ENCODE measurements at places on chromosomes 11 and 22.

DNA sequence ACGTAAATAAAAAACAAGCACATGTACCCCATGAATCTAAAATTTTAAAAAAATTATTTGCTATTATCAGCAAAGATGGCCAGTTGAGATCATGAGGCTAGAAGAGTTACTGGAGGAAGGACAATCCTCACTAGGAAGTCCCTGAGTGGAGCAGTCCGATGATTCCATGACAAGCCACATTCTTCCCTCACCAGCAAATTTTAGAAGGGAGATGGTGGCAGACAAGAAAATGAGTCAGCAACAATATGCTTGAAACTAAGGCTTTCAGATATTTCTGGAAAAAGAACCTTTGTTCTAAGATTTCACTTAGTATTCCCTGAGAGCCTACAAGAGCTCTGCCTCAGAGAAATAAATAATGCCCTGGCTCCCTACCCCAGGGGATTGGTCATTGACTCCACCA, 34.9 kb downstream of the P4HA3 start:
- DNase-seq: no peak

GRCh38 chr11:98277251-98277912, 743.4 kb upstream of the CNTN5 start:
- no peak for DNase-seq

DNA sequence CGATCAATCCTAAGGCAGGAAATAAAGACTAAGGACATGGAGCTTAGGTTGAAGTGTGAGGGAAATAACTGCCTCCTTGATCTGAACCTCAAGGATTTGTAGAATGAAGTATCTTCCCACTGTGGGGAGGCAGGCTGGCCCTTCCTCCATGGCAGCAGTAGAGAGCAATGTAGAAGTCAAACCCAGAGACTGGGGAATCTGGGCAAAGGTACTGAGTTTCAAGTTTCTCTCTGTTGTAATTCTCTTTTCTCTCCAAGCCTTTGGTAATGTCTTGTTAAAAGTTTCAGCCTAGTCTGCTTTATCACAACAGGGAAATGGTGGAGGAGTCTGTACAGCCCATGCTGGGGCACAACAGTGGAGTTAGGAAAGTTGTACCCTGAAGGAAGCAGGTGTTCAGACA, 49.5 kb downstream of the ADM start:
- no peak for DNase-seq

GRCh38 chr11:6864438-6864837, 1.6 kb downstream of the OR10A2 start:
- no peak for DNase-seq

DNA sequence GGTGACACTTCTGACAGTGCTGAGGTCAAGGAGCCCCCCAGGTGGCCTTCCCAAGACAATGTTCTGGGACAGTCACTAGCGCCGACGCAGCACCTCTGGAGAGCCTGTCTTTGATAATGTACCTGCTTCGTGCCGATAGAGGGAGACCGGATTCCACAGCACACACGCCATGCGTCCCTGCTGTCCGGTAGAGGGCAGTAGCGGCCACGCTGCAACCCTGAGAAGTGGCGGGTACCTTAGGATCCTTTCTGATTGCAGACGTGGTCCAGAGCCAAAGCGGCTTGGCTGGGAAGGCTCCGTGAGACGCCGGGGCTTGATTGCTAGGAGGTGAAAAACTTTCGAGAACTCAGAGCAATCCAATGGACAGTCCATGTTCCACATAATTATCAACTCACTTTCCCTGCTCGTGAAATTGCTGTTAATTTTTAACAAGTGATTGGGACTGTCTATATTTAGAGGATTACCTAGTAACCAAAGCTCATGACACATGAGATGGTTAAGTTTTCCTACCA, 11.4 kb upstream of the BARX2 start:
- peak; percentile 87 for DNase-seq

DNA sequence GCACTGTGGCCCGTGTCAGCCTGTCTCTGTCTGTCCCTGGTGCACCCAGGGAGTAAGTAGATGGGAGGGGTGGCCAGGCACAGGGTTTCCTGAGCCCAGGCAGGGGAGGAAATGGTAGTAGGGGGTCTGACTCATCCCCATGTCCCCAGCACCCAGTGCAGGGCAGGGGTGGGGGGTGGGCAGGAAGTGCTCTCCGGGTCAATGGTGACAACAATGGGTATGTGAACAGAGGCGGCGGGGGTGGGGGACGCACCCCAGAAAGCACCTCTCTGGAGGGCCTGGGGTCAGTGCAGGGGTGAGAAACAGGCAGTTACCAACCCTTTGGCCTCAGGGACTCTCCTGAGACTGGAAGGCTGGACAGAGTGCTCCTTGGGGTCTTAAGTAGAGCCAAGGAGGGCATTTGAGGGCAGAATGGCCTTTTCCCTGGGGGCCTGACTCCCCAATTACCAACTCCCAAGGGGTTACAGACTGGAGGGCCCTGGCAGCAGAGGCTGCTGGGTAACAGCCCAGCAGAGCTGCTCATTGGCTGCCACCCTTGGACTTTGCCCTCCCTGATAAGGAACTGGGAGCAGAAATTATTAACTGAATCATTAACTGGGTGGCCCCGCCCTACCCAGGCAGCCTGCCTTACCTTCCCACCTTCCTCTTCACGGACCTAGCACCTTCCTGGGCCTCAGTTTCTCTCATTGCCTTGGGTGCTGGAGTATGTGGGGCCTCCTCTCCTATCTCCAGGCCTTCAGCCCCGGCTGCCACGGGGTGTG, 4.2 kb downstream of the MYRF start:
- DNase-seq: peak; percentile 58

DNA sequence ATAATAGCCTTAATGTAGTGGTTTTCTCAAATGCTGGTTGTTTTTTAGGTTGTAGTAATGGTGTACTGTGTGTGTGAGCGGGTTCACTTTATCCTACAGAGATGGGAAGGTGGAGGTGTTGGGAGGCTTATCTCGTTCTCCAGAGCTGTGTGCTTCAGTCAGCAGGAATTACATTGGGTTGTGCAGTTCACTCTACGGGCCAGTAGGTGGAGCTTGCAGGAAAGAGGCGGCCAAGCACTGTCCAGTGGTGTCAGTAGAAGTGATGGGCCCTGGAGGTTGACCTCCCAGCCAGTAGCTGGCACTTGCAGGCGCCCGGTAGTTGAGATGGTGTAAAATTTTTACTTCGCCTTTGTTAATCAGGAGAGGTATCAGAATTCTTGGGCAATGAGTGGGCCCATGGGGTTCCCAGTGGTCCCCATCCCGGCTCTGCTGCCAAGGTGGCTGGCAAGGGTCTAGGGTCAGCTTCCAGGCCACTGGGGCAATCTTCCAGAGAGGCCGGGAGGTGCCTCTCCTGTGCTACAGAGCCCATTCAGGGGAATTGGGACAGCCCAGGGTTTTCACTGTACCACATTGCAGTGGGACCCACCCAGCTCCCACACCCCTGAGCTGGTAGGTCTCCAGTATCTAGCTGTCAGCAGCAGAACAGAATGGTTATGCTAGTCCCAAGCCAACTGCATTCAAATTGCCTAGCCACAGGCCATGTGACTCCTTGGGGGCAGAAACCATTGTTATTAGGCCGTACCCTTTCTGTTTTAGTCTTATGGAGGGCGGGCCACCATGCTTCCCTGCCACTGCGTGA, 43.9 kb downstream of the BIRC2 start:
- peak; percentile 84 for DNase-seq

- DNase-seq: no peak
Observed at GRCh38 chr11:110303414-110303826, 7.0 kb upstream of the RDX start.

DNA sequence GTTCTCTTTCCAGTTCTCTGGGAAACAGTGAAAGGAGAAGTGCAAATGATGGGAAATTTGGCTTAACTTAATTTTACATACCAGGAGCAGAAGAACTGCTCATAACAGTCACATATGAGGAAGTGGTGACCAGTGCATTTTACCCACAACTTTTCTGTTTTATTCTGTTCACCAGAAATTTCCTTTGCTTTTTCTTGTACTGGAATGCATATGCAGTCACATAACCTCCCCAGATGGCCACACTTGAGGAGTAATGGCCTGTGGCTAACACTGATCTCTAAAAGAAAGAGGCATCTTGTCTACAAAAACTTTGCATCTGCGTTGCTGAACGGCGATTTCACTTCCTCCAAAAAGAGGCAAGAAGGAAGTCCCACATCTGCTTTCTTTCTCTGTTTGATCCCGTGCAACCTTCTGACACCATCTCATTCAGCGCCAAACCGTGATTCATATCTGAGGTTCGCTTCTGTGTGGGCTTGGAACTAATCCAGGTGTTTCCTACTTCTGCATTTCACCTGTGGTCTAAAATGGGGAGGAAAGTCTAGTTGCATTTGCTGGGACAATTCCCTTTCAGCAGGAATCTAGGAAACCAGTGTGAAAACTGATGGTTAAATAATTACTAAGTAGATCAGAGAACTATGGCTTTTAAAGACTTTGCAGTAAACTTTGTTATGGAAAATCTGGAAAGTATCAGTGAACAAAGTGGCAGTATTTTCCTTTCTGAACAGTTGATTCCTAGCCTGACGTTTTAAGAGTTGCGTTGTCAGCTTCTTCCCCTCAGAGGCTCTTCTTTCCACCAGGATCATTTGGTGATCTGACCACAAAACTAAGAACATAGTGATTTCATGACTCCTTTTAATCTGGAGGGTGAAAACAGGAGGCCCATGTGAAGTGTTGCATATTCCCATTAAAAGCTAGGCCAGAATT, 4.2 kb upstream of the MPEG1 start:
- peak; percentile 61 for DNase-seq

DNA sequence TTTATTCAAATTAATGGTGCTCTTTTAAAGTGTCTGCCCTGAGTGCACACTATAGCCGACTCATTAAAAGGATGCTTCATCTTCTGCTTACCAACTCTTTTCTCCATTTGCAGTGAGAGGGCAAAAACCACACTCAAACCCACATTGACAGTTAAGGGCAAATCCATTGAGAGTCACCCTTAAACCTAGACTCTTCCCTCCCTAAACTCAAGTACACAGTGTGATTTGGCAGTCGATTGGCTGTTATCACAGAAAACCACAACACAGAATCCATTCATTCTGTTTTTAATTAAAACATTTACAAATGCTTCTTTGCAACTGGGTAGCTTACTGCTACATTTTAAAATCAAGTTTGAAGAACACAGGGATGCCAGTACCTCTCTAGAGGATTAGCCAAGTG, 120.0 kb downstream of the CADM1 start:
- no peak for DNase-seq

GRCh38 chr22:23112472-23113012, 29.2 kb downstream of the RSPH14 start:
- no peak for DNase-seq

DNA sequence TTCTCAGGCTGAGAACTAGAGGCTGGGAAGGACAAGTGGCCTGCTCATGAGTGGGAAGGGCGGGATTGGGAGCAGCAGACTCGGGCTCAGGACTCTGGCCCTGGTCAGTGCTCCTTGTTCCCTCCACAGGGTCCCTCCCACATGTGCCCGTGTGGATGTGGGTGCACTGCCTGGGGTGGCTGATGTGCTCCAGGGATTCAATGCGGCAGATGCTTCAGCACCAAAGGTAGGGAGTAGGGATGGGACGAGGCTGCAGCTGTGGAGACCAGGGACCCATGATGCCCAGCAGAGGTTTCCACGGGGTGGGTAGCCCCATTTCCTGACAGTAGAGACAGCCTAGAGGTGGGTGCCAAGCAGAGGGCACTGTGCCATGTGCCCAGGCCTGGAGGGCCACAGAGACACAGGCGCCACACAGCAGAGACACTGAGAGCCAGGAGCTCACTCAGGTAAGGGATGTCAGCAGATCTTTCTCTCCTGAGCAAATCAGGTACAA, 89.5 kb downstream of the GGTLC2 start:
- DNase-seq: no peak

GRCh38 chr11:23502826-23503225, 642.6 kb upstream of the CCDC179 start:
- no peak for DNase-seq

DNA sequence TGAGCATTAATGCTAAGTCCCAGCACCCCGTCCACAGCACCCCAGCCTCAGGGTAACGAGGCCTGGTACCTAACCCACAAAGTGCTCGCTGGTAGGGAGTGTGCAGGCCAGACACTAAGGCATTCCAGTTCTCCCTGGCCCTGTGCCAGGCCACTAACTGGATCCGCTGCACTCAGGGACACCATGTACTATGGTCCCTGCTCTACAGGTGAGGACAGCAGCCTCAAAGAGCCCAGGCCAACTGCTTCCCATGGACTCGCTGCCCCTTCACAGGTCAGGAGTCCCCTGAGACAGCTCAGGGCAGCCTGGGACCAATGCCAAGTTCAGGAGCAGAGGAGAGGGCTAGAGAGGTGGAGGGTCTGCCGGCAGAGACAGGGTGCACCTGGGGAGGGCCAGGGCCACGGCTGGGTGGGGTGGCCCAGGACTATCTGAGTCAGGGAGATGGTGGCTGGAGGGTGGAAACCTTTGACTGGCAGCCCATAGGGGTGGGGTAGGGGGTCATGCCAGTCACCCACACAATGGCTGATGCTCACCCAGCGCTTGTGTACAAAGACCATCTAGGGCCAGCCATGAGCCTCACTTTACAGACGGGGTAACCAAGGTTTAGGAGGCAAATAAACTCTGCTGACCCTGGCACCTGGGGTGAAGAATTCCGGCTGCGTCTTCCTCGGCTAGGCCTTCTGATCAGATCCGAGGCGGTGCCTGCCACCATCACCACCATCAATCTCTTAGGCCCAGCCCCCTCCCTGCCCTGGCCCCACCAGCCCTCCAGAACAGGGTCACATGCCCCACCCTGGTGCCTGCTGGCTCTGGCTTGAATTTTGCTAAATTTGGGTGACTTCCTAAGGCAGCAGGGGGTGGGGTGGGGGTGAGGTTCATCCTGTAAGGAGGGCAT, 5.6 kb downstream of the OSBPL5 start:
- DNase-seq: no peak

GRCh38 chr11:110805756-110806155, 93.5 kb upstream of the ARHGAP20 start:
- DNase-seq: no peak

GRCh38 chr11:126172596-126173038, 38.8 kb downstream of the RPUSD4 start:
- DNase-seq: peak; percentile 16

DNA sequence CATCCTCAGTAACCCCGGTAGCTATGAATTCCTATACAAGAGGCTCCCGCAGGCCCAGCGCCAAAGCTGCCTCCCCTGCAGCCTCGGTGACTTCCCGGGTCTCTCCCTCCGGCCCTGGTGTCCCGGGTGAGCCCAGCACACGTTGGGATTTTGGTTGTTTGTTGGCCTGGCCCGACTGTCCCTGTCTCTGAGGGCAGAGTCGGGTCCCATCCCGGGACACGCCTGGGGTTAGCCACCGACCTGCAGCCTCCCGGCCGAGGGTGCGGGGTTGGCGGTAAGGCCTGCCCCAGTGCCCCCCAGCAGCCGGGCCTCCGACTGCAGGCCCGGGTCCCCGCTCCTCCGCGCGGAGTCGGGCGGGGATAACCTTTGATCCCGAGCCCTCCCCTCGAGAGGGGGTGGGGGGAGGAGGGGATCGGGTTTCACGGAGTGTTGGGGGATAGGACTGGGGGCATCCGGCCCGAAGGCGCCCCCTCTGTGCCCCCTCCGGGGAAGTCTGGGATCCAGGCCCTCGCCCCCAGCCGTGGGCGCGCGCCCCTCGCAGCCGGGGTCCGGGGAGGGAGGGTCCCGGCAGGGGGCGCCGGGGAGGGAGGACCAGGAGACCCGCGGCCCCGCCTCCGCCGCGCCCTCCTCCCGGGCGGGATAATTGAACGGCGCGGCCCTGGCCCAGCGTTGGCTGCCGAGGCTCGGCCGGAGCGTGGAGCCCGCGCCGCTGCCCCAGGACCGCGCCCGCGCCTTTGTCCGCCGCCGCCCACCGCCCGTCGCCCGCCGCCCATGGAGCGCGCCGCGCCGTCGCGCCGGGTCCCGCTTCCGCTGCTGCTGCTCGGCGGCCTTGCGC, at the start of gene FBLN1:
TSS of gene FBLN1 (plus strand) at position 669 of the 835 bp plus-strand sequence. CDS start at position 772, 103 bp downstream.
- DNase-seq: no peak

All from hematopoietic multipotent progenitor cell treated with erythropoietin and hydrocortisone succinate and interleukin-3 and kit ligand, for 6 days (in vitro differentiated cells).